ENCODE measurements at places on chromosomes 11 and 22.

- DNase-seq, result peak; percentile 49
Observed at GRCh38 chr11:35083431-35084238, 55.3 kb upstream of the CD44 start.

GRCh38 chr22:23177197-23177596 lies 3.1 kb upstream of the BCR start:
- no peak for DNase-seq

- no peak for DNase-seq
Observed at GRCh38 chr11:1130276-1131032, 27.3 kb upstream of the MUC5AC start.

GRCh38 chr22:48595511-48595905 lies 1232.2 kb downstream of the BRD1 start:
- no peak for DNase-seq

DNA sequence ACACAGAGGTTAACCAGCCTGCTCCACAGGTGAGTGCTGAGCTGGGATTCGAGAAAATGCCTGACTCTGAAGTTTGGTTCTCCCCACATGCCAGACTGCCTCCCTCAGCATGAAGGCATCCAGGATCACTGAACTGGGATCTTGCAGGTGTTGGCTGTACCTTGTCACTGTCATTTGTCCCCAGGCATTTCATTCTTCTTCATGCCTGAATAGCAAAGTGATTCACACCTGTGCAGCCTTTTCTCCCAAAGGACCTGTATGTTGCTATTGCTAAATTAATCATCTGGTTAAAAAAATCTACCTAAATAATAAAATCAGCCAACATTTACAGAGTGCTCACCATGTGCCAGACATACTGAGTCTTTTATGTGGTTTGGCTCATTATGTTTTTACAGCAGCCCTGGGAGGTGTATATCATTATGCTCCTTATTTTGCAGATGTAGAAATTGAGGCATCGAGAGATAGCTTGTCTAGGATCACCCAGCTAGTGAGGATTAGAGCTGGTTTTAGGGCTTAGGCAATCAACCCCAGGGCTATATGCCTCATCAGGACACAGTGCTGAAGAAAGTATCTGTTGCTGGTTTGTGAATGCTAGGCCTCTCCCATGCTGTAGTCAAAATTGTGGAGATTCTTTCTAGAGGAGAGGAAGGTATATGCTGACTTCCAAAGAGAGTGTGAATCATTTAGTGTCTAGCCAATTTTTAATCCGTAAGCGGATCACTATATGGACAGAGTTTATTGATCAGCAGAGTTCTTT lies 204.4 kb downstream of the HIPK3 start:
- no peak for DNase-seq

GRCh38 chr11:82898241-82898640 lies 2.0 kb downstream of the PRCP start:
- no peak for DNase-seq

DNA sequence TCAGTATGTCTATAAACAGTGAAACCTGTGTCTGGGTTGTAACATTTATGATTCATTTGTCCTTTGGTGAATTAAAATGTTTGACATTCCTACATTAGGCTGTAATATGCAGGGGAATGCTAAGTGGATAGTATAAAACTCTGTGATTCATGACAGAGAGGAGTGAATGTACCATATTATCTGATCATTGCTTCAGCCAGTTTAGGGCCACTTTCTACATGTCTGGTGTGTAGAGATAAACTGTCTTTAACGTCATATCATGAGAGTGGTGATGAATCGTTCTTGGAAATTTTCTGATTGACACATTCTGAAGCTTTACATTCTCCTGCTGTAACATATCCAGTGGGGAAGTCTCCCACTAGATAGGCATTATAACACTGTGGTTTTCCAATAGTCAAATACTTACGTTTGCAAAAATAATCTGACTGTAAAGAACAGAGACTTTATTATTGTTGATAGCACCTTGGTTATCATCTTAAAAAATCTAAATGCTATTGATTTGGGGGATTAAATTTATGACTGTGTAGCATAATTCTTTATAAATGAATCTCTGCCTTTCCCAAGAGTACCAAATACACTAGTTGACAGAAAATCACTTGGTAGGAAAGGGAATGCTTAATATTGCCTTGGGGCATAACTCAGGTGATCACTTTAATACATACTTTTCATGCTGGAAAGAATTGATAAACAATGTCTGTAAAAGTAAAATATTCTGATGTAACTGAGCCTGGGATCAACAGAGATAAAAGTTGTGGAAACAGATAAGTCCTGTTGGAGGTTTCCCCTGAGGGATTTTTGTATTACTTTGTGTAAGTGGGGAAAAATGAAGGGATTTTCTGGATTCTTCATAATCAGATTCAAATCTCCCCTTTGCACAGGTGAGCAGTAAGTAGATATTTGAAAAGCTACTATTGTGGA lies 427.9 kb downstream of the JRKL start:
- DNase-seq, result no peak

DNA sequence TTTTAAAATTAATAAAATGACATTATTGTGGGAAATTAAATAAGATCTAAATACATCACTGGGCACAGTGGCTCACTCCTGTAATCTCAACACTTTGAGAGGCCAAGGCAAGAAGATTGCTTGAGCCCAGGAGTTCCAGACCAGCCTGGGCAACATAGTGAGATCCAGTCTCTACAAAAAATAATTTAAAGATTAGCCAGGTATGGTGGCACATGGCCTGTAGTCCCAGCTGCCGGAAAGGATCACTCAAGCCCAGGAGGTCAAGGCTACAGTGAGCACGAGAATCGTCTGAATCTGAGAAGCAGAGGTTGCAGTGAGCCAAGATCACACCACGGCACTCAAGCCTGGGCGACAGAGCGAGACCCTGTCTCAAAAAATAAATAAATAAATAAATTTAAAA lies 15.9 kb upstream of the CARD10 start:
- DNase-seq, result no peak

DNA sequence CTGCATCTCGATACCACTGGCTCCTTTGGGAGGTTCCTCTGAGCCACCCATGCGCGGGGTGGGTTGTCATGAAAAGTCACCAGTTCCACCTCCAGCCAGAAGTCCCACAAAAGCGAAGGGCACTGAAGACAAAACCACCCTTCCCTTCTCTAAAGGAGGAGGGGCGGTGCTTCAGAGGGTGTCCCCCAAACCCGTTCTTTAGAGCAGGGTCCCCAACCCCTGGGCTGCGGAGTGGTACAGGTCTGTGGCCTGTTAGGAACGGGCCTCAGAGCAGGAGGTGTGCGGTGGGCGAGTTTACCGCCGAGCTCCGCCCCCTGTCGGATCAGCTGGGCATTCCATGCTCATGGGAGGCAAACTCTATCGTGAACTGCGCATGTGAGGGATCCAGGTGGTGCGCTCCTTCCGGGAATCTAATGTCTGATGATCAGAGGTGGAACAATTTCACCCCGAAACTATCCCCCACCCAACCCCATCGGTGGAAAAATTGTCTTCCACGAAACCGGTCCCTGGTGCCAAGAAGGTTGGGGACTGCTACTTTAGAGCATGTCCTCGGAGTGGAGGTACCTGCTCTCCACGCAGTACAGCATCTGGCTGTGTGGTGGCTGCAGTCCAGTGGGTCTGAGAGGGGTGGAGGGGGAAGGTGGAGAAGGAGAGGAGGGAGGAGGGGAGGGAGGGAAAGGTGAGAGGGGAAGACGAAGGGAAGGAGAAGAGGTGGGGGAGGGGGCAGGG lies 72.9 kb upstream of the SEPTIN5 start:
- no peak for DNase-seq

GRCh38 chr22:42895541-42895981 lies 38.5 kb upstream of the ARFGAP3 start:
- no peak for DNase-seq

GRCh38 chr11:19539861-19540260 lies 172.8 kb upstream of the NAV2 start:
- no peak for DNase-seq

GRCh38 chr11:61477727-61478148 lies 30.8 kb upstream of the LRRC10B start:
- peak; percentile 38 for DNase-seq

- no peak for DNase-seq
Observed at GRCh38 chr11:6258571-6259081, 1.0 kb upstream of the CCKBR start.

- no peak for DNase-seq
Observed at GRCh38 chr11:110747531-110747930, 35.3 kb upstream of the ARHGAP20 start.

GRCh38 chr22:29080106-29080975 lies 7.5 kb downstream of the KREMEN1 start:
- DNase-seq, result no peak

DNA sequence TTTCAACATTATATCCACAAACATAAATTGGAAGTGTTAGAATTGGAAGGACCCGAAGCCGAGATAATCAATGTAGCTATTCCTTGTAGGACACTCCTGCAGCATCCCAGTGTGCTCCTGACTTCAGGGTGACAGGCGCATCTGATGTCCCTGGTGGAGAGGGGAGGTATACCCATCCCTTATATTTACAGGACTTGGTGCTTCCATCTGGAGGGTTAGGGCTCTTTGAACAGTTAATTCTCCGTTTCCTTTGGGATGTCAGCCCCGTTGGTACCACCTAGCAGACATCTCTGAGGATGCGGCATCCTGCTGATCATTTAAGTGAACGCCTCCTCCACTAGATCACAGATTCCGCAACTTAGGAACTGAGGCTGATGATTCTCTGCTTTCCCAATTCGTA lies 451.3 kb downstream of the OPCML start:
- no peak for DNase-seq

DNA sequence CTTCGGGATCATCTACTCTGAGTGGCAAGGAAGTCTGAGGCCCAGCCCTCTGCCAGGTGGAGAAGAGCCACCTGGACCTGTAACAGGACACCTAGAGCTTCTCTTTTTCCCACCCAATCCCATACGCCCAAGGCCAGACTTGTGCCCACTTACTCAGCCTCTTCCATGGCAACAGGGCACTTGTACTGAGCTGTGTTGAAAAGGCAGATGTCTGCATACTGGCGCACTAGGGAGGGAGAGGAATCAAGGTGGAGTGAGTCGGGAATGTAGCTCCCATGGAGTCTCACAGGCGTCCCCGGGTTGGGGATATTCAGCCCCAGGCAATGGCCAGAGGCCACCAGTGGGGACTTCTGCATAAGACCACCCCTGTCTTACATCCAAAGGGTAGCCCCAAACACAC lies 36.1 kb downstream of the TPBGL start:
- DNase-seq, result no peak

DNA sequence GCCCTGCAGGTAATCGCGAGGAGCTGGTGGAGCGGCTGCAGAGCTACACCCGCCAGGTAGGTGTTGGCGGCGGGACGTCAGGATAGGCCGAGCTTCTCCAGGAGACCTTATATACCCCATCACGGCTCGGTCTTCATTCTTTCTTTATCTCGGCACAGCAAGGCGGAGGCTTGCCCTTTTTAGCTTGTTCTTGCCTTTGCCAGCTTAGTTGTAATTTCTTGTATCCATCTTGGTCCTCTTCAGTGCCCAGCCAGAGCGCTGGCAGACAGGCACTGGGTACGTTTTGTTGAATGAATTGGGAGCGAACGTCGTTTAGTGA lies 459 bp downstream of the SF3B2 start:
- DNase-seq, result no peak

GRCh38 chr11:59802639-59803176 lies 7.9 kb downstream of the MRPL16 start:
- DNase-seq, result peak; percentile 13

DNA sequence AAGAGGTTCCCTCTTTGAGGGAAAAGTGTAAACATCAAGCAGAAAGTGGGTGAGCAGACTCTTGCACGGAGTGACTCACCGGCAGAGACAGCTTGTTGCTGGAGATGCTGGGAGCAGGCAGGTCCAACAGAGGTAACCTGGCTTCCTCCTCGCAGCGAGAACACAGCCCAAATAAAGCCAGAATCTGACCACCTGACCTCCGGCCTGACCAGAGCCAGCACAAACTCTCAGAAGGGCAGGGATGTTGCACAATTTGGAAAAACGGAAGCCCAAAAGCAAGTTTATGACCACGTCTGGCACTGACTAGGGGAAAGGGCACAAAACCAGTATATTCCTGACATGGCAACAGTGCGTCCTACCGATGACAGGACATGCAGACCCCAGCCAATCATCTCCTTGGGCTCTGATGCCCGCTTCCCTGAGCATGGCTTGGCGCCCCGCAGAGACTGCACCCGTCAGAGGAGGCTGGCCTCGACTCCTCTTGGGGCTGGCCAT lies 5.4 kb downstream of the SMCO4 start:
- DNase-seq, result no peak

DNA sequence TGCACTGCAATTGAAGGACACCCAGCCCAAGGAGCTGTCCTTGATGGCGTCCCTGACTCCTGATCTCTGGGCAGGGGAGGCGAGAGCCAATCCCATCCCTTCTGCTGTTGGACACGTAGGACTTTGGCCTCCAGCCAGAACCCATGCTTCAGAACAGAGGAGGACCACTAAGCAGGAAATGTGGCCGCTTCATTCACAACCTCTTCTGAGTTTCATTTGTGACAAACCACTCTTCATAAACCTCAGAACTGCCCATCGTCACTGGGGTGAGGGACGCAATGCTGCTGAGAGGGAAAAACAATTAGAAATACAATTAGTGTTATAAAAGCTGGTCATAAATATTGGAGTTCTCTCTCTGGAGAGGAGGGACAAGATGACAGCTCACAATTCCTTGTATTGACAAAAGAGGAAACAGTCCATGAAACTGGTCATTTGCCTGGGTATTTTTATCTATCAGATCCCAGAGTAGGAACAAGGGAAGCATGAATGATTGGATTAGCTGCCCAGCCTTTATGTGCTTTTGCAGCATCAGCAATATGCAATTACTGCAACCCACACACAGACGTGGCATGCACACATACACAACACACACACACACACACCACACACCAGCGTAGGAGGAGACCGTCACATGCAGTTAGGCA lies 216.5 kb upstream of the CADM1 start:
- DNase-seq, result no peak

GRCh38 chr11:108666373-108666772 lies 1.5 kb downstream of the DDX10 start:
- DNase-seq, result no peak

GRCh38 chr11:93081694-93082093 lies 112.2 kb downstream of the MTNR1B start:
- no peak for DNase-seq

- no peak for DNase-seq
Observed at GRCh38 chr11:102436561-102436960, 16.0 kb downstream of the TMEM123 start.

DNA sequence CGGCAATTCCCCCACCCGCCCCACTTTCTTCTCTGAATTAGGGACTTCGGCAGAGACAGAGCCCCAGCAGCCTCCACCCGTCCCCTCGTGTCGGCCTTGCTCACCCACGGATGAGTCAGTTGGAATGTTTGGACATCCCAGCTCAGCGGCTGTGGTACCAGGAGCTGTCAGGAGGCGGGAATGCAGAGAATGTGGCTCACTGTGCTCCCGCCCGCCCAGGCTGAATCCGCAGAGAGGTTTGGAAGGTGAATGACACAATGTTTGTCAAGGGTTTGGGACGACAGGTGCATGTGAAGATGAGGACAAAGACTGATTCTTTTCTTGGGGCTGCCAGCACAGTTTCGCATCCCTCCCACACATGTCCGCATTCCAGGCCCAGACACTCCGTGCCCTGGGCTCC lies 39.6 kb downstream of the LIF start:
- no peak for DNase-seq

All from activated T-helper 1 cell treated with Interleukin-2 at 50 U/mL for 16 hours (primary cell).